Panc1 (cell line): ENCODE measurements at places on chromosomes 5 and 9. TPM values are rescaled to one million over a fixed set of nuclear protein-coding genes. Genes with fewer than 3 reads are reported as not detected.

GRCh38 chr9:126628969-126629674 lies 15.4 kb downstream of the LMX1B start:
- no peaks in the 10 kb centered on the region for H3K36me3 ChIP-seq
- no peaks in the 10 kb centered on the region for H3K4me1 ChIP-seq
- DNase-seq = no peak
- H3K4me3 ChIP-seq = no peak overlapping the region
- H3K27ac ChIP-seq = no peak overlapping the region

The PAPPA gene
- total RNA-seq = 1.2 TPM

DNA sequence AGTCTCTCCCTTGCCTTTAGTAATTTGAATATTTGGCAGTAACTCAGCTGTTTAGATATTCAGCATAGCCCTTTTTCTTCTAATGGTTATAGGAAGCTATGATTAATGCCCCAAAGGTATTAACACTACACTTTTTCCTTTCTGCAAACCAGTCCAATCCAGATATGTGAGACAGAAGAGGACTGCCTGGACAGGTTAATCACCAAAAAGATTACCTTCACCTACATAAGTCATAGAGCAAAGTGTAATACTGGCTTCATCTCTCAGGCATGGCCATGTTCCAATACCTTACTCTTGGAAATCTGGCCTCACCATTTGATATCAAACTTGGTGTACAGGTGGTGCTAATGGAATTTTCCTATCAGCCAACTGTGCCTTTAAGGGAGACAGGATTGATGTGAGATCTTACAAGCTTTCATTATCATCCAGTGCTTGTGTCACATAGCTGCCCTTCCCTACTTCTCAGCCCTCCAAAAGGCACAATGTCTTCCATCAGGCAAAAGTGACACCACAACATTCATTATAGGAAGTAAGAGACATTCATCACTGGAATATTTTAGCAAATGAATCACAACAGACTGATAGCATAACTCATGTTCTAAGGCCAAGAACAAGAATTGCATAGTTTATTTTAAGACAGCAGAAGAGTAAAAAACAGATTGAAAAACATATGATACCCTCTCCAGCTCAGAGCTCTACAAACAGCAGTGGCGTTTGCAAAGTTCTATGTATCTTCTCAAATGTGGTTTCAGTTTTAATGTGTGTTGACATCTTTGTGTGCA lies 91.2 kb upstream of the PAM start:
- no peak for DNase-seq
- H3K36me3 ChIP-seq = no peaks in the 10 kb centered on the region
- no peak overlapping the region for H3K27ac ChIP-seq

DNA sequence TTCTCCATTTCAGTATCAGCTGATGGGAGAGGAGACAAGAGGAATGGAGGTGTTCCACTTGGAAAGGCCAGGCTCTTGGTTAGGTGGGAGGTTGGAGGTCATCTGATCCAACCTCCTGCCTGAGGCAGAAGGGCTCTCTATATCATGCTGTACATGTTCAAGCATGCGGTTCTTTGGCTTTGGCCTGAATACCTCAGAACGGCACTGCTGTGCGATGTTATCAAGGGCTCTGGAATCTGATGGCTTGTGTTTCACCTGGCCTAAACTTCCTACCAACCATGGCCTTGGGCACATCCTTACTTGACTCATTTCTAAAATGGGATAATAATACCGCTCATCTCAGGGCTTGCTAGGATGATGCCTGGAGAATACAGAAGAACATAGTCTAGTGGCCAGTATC lies 90.1 kb upstream of the FAM169A start:
- DNase-seq = no peak
- no peak overlapping the region for H3K27ac ChIP-seq
- no peaks in the 10 kb centered on the region for H3K27me3 ChIP-seq
- H3K4me3 ChIP-seq = no peak overlapping the region

GRCh38 chr5:126234563-126235195 lies 188.5 kb upstream of the GRAMD2B start:
- H3K27ac ChIP-seq = peak overlapping the region; percentile 24; the same call in 1 of the 2 replicates
- DNase-seq = peak; percentile 18
- no peak overlapping the region for H3K4me3 ChIP-seq
- H3K36me3 ChIP-seq = no peaks in the 10 kb centered on the region
- H3K27me3 ChIP-seq = no peaks in the 10 kb centered on the region

The KIF20A gene
- total RNA-seq = 55.4 TPM

DNA sequence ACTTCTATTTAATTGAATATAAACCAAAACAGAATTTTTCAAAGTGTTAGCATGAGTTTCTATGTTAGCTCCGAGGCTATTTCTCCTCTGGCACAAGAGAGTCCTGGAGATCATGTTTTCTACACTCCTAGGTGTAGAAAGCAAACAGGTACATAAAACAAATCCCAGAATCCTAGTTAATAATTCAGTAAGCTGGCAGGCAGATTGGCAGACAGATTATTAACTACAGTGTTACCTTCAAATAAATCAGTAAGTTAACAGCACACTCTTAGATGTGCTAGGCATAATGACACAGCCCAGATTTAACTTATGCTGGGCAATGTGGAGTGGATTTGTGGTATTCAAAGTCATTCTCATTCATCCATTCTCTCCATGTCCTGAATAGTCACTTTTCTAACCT lies 282.8 kb upstream of the RPS23 start:
- H3K4me1 ChIP-seq = no peaks in the 10 kb centered on the region
- DNase-seq = no peak
- no peak overlapping the region for H3K4me3 ChIP-seq
- no peaks in the 10 kb centered on the region for H3K36me3 ChIP-seq

DNA sequence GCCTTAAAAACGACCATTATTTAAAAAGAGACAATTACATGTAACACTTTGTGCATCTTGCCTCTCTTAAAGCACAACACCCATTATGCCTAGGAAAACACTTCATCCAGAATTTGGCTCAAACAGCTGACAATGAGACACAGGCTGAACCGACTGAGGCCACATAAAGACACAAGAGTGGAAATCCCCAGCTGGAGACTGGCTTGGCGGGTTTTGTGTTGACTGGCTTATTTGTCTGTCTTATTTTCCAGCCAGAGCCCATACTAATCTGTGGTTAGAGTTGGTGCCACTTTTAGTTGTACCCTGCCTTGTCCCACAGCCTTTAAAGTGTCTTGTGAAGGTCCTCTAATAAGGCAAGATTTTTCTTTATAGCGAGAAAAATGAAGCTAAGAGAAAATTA lies 21.2 kb downstream of the TRIM14 start:
- no peak for DNase-seq
- no peaks in the 10 kb centered on the region for H3K4me1 ChIP-seq
- no peak overlapping the region for H3K4me3 ChIP-seq
- no peaks in the 10 kb centered on the region for H3K27me3 ChIP-seq

DNA sequence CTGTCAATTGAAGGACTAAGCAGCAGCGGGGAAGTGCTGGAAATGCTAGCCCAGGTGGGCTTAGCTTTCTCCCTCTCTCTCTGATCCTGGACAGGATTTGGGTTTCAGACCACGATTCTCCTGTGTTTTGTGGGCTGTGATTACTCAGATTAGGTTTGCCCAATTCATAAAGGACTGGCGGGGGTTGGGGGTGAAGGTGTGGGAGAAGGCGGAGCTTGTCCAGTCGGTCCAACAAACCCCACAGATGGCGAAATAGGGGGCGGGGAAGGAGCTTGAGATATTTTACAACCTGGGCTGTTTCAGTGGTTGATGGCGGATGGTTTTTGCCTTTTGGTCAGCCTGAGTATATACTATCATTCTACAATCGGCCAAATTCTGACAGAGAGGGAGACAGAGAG lies 35.2 kb downstream of the PCDHAC2 start:
- H3K27me3 ChIP-seq = no peaks in the 10 kb centered on the region
- H3K36me3 ChIP-seq = no peaks in the 10 kb centered on the region
- H3K4me1 ChIP-seq = peaks cover 43% of the 10 kb centered on the region
- H3K4me3 ChIP-seq = peak overlapping the region; percentile 46
- no peak for DNase-seq

DNA sequence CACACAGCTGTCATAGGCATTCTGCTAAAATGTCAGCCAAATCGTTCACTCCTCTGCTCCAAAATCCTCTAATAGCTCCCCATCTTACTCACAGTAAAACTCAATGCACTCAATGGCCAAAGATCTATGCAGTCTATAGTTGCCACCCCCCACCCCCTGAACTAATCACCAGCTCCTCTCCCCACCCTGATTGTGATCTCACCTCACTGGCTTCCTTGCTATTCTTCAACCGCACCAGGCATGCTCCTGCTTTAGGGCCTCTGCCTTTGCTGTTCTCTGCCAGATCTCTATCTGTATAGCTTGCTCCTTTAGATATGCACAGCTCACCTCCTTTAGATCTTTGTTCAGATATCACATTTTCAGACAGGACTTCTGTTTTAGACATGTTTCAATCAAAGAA lies 33.2 kb upstream of the SNX2 start:
- DNase-seq = no peak
- H3K4me3 ChIP-seq = no peak overlapping the region
- no peaks in the 10 kb centered on the region for H3K27me3 ChIP-seq
- H3K36me3 ChIP-seq = no peaks in the 10 kb centered on the region
- H3K27ac ChIP-seq = no peak overlapping the region
- no peaks in the 10 kb centered on the region for H3K4me1 ChIP-seq

GRCh38 chr5:79702606-79703380 lies 13.2 kb downstream of the CMYA5 start:
- H3K36me3 ChIP-seq = no peaks in the 10 kb centered on the region
- no peak overlapping the region for H3K4me3 ChIP-seq
- H3K27me3 ChIP-seq = no peaks in the 10 kb centered on the region
- no peaks in the 10 kb centered on the region for H3K4me1 ChIP-seq

DNA sequence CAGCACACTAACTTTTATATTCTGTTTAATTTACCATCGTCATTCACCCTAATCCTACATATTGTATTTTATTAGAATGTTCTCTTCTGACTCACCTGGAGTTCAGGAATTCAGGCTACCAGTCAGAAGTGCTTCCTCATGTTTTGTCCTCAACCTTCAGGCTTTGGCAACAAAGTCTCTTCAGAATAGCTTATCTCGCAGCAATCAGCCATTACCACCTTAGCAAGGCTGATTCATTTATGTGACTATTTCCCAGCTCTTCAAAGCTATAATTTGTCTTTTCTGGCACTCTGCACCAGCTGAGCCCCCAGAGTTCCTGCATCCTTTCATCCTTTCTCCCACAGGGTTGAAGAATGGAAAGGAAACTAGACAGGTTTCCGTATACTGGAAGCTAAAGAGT lies 365.5 kb upstream of the CDH18 start:
- H3K4me1 ChIP-seq = no peaks in the 10 kb centered on the region
- no peaks in the 10 kb centered on the region for H3K27me3 ChIP-seq
- no peaks in the 10 kb centered on the region for H3K36me3 ChIP-seq
- H3K4me3 ChIP-seq = no peak overlapping the region
- H3K27ac ChIP-seq = no peak overlapping the region

GRCh38 chr9:73007966-73008672 lies 55.3 kb upstream of the ALDH1A1 start:
- no peaks in the 10 kb centered on the region for H3K27me3 ChIP-seq
- DNase-seq = no peak
- H3K27ac ChIP-seq = no peak overlapping the region
- no peak overlapping the region for H3K4me3 ChIP-seq

The MTMR12 gene
- total RNA-seq = 42.4 TPM

- H3K27me3 ChIP-seq = no peaks in the 10 kb centered on the region
- peaks cover 3% of the 10 kb centered on the region; the same call in 1 of the 2 replicates for H3K4me1 ChIP-seq
- no peak for DNase-seq
- no peak overlapping the region for H3K4me3 ChIP-seq
- no peak overlapping the region for H3K27ac ChIP-seq
These were observed 72.2 kb downstream of the HSD17B4 start for GRCh38 chr5:119524485-119524884.

- H3K27ac ChIP-seq = no peak overlapping the region
- H3K36me3 ChIP-seq = no peaks in the 10 kb centered on the region
- no peak overlapping the region for H3K4me3 ChIP-seq
- no peak for DNase-seq
- H3K4me1 ChIP-seq = no peaks in the 10 kb centered on the region
These were observed 211.6 kb downstream of the MAST4 start for GRCh38 chr5:66807743-66808142.

DNA sequence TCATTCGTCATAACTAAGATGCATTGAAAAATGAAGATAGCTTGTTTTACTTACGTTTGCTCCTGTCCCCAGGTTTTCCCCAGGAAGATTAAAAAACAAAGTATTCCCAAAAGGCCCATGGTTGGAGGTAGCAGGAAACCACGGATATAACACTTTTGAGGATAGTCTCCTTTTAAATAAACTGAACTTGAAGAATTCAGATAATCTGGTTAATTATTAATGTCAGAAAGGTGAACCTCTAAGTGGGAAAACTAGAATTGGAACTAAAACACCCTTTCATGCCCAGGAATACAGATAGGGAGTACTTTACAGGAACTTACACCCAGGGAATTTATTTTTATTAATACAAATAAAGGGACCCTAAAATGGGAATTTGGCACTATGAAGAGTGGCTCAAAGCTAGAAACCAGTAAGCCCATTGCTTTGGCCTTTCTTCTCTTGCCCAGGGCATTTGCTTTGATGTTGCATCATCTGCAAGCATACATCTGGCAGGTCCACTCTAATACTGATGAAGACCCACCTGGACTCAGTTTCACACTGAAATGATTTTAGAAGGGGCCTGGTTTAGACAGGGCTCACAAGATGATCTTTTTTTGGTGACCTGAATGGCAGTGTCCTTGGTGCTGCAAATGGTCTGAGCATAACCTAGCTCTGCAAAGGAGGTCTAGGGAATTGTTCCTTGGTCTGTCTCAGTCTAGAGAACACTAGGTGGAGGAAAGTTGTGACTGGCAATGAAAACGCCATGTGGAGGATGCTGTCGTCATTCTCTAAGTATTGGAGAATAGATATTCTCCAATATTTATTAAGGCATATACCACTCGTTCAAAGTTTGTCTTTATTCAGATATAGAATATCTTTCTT lies at the start of gene C5:
Gene C5 (minus strand): TSS at position 148 of the 861 bp plus-strand sequence. CDS start 29 bp downstream, at position 119.
- no peaks in the 10 kb centered on the region for H3K27me3 ChIP-seq
- H3K27ac ChIP-seq = no peak within 1 kb of the TSS
- no peaks in the 10 kb centered on the region for H3K36me3 ChIP-seq
- H3K4me3 ChIP-seq = no peak within 1 kb of the TSS

- H3K27ac ChIP-seq = no peak overlapping the region
- no peak for DNase-seq
- H3K4me3 ChIP-seq = no peak overlapping the region
- no peaks in the 10 kb centered on the region for H3K27me3 ChIP-seq
- no peaks in the 10 kb centered on the region for H3K36me3 ChIP-seq
These were observed 117.9 kb upstream of the PRDM9 start for GRCh38 chr5:23389291-23390101.

GRCh38 chr9:106482733-106483132 lies 380.2 kb upstream of the ZNF462 start:
- H3K27me3 ChIP-seq = no peaks in the 10 kb centered on the region
- H3K27ac ChIP-seq = no peak overlapping the region
- H3K4me3 ChIP-seq = no peak overlapping the region
- DNase-seq = no peak
- no peaks in the 10 kb centered on the region for H3K36me3 ChIP-seq

The SLC6A19 gene
- 0.23 TPM for total RNA-seq

The PSD2 gene
- total RNA-seq = 0.05 TPM

DNA sequence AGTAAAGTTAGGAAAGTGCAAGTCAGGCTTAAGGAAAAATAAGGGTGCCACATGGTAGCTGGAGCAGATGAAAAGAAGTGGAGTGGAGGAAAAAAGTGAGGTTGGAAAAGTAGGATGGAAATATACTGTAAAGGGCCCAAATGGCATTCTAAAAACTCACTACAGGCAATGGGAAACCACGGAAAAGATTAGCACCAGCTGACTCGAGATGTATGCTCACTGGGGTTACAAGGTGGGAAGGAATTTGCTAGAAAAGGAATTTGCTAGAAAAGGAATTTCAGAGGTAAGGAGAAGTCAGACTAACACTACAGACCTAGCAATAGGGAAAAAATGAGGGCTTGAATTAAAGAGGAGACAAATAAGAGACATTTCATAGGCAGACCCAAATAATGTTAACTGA lies 3.6 kb downstream of the PSMD5 start:
- peaks cover 8% of the 10 kb centered on the region; the same call in 1 of the 2 replicates for H3K4me1 ChIP-seq
- peaks cover 6% of the 10 kb centered on the region for H3K36me3 ChIP-seq
- DNase-seq = no peak
- H3K27me3 ChIP-seq = no peaks in the 10 kb centered on the region

The LMX1B gene
- total RNA-seq = 2.6 TPM
